ENCODE measurements at places on chromosomes 7 and 10.

GRCh38 chr10:122164815-122165483 lies 106.1 kb upstream of the BTBD16 start:
- DNase-seq = peak; percentile 71

DNA sequence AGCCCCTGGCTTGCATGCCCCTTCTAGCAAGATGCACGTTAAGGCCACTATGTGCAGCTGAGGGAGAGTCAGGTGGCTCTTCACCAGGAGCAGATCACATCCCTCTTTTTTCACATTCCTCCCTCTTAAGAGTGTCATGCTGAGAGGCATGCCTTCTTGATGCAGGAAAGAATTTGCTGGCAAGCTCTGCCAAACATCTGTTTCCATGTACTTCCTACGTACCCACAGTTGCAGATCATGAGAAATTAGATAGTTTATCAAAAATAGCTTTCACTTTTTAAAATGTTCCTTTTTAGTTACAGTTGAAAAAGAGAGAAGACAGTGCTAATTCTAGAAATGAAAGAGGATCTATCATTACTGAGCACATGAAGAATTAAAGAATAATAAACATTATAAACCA lies 79.7 kb upstream of the ZNF722 start:
- DNase-seq = no peak

- DNase-seq = peak; percentile 63
Observed at GRCh38 chr10:89563861-89564478, 28.6 kb upstream of the SLC16A12 start.

GRCh38 chr7:142862786-142863400 lies 8.0 kb downstream of the EPHB6 start:
- no peak for DNase-seq

DNA sequence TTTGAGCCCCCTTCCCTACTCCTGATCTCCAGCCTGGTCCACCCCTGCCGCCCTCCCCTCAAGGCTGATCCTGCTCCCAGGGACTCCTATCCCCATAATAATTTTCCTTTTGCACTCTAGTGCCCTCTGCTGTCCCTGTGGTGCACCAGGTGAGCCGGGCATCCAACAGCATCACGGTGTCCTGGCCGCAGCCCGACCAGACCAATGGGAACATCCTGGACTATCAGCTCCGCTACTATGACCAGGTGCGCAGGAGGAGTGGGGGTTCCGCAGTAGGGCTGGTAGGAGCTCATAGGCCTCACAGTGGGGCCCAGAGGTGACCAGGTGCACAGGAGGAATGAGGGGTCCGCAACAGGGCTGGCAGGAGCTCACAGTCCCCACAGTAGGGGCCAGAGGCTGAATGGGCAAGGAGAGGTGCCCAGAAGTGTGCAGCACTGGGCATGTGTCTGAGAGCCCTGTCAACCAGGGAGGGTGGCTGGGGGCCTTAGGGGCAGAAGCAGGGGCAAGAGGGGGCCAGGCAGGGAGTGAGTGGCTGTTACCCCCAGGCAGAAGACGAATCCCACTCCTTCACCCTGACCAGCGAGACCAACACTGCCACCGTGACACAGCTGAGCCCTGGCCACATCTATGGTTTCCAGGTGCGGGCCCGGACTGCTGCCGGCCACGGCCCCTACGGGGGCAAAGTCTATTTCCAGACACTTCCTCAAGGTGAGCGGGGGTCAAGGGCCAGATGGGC lies 11.7 kb downstream of the EPHB6 start:
- no peak for DNase-seq
